Naive thymus-derived CD8-positive, alpha-beta T cell (primary cell): ENCODE measurements at places on chromosomes 7 and 10.

DNA sequence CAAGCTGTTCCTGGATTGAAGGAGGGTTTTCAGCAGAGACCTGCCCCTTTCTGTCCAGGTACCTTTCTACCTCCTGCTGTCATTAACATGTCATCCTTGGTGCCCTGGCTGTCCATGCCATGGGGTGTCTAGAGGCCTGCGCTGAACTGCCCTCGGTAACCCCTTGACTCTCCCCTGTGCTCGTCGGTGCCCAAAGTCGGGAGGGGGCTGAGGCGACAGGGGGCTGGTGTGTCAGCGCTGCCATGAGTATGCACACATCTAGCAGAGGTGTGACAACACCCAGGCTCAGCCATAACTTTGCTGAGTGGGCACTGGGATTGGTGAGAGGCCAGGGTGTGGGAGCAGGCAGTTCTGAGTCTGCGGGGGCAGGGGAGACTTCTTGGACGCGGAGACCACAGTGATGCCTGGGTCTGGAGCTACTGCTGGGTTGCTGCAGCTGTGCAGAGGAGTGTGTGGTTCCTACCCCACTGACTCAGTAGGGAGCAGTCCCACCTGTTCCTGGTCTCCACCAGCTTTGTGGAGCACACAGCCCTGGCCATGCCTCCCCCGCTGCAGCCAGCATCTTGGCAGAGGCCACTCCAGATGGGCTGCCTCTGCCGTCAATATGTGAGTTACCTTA lies 376.2 kb upstream of the SEMA3C start:
- H3K27ac ChIP-seq = no peak overlapping the region
- no peaks in the 10 kb centered on the region for H3K36me3 ChIP-seq
- no peak for DNase-seq
- H3K4me1 ChIP-seq = no peaks in the 10 kb centered on the region
- H3K4me3 ChIP-seq = no peak overlapping the region

- no peak overlapping the region for H3K4me3 ChIP-seq
- DNase-seq = no peak
- no peak overlapping the region for H3K27ac ChIP-seq
- no peaks in the 10 kb centered on the region for H3K27me3 ChIP-seq
- H3K4me1 ChIP-seq = peaks cover 5% of the 10 kb centered on the region
- no peaks in the 10 kb centered on the region for H3K36me3 ChIP-seq
Observed at GRCh38 chr10:53023411-53023810, 250.8 kb upstream of the MBL2 start.

DNA sequence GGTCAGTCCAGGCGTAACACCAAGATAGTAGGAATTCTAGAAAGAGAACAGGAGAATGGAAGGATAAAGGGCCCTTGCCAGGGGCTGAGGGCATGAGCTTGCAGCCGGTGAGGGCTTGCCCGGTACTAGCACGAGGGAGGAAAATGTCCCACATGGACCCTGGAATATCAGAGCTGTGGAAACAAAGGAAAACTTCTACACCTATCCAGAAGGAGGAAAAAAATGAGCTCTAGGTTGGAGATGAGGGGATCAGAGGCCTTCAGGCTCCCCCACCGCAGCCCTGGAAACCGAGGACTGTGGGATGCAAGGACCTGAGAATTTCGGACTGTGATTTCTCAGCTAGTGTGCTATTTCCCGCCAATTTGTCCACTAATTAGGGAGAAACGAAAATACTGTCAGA lies 22.1 kb downstream of the RAMP3 start:
- no peaks in the 10 kb centered on the region for H3K36me3 ChIP-seq
- H3K4me1 ChIP-seq = peaks cover 2% of the 10 kb centered on the region
- H3K27ac ChIP-seq = no peak overlapping the region
- no peak overlapping the region for H3K4me3 ChIP-seq
- H3K27me3 ChIP-seq = peaks cover 22% of the 10 kb centered on the region

- no peak overlapping the region for H3K27ac ChIP-seq
- no peaks in the 10 kb centered on the region for H3K36me3 ChIP-seq
- DNase-seq = no peak
- H3K27me3 ChIP-seq = no peaks in the 10 kb centered on the region
Observed at GRCh38 chr10:4181621-4182049, 396.6 kb upstream of the KLF6 start.

DNA sequence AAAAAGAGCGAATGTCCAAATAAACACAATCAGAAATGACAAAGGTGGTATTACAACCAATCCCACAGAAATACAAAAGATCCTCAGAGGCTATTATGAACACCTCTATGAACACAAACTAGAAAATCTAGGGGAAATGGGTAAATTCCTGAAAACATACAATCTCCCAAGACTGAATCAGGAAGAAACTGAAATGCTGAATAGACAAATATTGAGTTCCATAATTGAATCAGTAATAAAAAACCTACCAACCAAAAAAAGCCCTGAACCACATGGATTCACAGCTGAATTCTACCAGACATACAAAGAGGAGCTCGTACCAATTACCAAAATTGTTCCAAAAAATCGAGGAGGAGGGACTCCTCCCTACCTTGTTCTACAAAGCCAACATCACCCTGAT lies 56.1 kb upstream of the ZNF800 start:
- H3K4me1 ChIP-seq = peaks cover 25% of the 10 kb centered on the region
- H3K4me3 ChIP-seq = no peak overlapping the region
- H3K36me3 ChIP-seq = no peaks in the 10 kb centered on the region

DNA sequence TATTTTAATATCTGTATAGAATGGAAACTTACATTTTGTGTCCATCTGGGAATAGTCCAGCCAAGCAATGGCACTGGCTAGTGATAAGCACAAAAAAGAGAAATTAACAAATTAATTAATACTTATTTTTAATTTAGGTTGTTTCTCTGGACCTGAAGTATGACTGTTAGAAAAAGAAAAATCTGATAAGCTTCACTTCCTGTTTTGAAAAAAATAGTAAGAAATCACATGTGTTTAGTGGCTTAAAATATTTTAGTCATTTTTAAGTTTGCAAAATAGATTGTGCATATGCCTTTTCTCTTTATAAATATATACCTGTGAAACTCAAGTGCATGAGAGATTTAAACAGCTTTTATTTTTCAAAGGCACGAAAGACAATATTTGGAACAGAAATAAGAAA lies 50.1 kb upstream of the CREB5 start:
- H3K36me3 ChIP-seq = peaks cover 13% of the 10 kb centered on the region
- H3K4me3 ChIP-seq = no peak overlapping the region
- peaks cover 2% of the 10 kb centered on the region for H3K27me3 ChIP-seq

- H3K27ac ChIP-seq = no peak overlapping the region
- DNase-seq = no peak
- H3K27me3 ChIP-seq = no peaks in the 10 kb centered on the region
- H3K4me1 ChIP-seq = no peaks in the 10 kb centered on the region
Observed at GRCh38 chr7:145599376-145599775, 517.2 kb upstream of the CNTNAP2 start.

GRCh38 chr7:233249-234035 lies 41.1 kb downstream of the FAM20C start:
- H3K4me3 ChIP-seq = no peak overlapping the region
- H3K36me3 ChIP-seq = no peaks in the 10 kb centered on the region
- no peak for DNase-seq
- no peaks in the 10 kb centered on the region for H3K4me1 ChIP-seq

DNA sequence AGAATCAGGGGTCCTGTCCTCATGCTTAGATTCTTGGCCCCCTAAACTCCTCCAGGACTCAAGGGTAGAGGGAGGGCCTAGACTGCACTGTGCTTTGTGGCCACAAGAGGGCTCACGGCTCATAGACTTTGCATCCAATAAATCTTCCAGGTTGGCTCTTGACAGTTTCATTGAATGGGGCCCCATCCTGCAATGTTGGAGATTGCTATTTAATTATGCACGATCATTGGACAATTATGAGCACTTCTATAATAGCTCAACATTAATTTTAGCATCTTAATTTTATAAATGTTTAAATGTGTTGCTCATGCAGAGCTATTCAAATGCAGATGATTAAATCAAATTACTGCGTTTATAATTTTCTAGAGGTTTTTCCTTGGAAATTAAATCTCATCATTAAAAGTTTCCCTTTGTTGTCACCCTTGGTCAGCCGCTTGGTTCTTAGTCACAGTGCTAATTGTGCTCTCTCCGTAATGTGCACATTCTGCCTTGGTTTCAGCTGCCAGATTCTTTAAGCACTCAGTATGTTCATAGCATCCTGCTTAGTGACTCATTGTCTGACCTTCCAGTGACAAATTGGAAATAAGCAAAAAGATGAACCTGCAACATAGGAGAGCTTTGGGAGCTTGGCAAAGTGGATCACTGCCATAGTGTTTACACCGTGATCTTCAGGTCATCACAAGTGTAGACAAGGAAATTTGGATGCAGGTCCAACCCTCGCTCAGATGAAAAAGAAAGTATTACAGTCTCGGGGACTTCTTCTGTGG lies 33.4 kb upstream of the PLPP4 start:
- DNase-seq = no peak
- H3K36me3 ChIP-seq = peaks cover 1% of the 10 kb centered on the region
- H3K27me3 ChIP-seq = no peaks in the 10 kb centered on the region
- no peak overlapping the region for H3K4me3 ChIP-seq
- no peaks in the 10 kb centered on the region for H3K4me1 ChIP-seq

DNA sequence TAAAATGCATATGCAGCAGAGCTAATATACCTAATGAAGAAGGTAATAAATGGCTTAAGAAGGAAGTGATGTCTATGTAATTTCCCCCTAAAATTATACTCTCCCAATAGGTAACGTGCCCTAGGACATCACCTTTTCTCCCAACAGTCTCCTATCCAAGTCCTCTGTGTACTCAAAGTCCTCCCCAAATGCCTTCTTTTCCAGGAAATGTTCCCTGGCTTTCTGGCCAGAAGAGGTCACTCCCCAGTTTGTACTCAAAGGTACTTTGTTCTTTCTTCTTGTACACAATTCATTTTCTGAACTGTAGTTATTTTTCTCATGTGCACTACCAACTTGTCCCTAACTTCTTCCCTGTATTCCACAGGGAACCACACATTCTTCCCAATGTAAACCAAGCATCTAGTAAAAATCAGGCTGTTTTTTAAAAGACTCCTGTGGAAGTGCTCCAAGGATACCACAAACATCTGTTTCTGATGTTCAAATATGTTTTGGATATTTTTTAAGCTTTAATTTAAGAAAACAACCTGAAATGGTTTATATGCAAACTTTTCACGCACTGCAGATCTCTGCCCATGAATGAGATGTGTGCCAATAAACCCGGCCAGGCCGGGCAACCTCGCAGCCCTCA lies 262.3 kb upstream of the KLF14 start:
- H3K4me1 ChIP-seq = peaks cover 70% of the 10 kb centered on the region
- no peaks in the 10 kb centered on the region for H3K27me3 ChIP-seq
- DNase-seq = no peak
- H3K27ac ChIP-seq = peak overlapping the region; percentile 87

DNA sequence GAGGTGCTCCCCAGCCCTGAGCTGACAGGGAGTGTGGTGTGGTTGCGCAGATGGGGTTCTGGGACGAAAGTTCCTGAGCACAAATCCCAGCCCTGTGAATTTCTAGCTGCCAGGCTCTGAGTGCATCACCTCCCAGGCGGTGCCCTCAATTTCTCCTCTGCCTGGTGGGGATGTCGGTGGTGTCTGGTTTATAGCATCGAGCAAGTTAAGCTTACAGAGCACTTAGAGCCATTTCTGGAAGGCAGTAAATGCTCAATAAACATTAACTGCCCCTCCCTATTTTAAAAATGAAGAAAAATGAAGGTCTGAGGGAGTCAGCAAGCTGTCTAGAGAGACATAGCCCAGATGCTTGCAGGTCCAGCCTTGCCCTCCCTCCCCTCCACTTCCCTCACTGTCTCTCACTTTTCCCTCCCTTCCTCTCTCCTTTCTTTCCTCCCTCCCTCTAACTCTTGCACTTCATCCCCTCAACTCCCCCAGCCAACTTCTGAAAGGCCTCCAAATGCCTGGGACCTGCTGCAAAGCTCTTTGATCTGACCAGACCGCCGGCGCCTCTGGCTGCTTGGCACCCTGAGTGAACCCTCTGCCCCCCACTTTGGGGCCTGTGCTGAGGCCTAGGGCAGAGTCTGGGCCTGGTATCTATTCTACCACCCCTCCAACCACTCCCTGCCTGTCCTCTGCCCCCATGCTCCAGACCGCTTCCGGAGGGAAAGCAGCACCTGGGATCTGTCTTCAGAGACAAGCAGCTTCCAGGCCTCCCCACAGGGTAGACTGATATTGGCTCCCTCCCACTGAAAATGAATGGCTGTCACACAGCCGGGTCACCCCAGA lies 438.3 kb downstream of the RPS24 start:
- no peaks in the 10 kb centered on the region for H3K4me1 ChIP-seq
- H3K36me3 ChIP-seq = no peaks in the 10 kb centered on the region
- no peak for DNase-seq
- H3K27ac ChIP-seq = no peak overlapping the region
- H3K4me3 ChIP-seq = no peak overlapping the region

- no peaks in the 10 kb centered on the region for H3K4me1 ChIP-seq
- no peak for DNase-seq
- H3K4me3 ChIP-seq = no peak overlapping the region
- H3K27ac ChIP-seq = no peak overlapping the region
Observed at GRCh38 chr7:53191191-53191695, 155.8 kb downstream of the POM121L12 start.

DNA sequence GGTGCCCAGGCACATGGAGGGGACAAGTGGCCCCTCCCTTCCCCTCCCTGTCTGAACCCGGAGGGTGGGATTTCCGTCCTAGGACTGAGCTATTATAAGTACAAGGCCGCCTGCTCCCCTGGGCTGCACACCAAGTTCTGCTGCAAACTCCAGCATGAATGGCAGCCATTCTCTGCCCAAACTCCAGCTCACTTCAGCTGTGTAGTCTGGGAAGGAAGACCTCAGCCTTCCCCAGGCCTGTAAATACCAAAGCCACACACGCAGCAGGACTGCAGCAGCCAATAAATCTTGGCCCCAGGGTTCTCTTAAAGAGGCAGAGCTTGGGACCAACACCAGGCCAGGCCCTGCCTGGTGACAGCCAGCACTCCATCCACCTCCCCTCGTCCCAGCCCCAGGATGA lies 291.3 kb upstream of the ZMIZ1 start:
- H3K4me3 ChIP-seq = no peak overlapping the region
- H3K36me3 ChIP-seq = no peaks in the 10 kb centered on the region
- no peak for DNase-seq
- H3K27me3 ChIP-seq = no peaks in the 10 kb centered on the region

DNA sequence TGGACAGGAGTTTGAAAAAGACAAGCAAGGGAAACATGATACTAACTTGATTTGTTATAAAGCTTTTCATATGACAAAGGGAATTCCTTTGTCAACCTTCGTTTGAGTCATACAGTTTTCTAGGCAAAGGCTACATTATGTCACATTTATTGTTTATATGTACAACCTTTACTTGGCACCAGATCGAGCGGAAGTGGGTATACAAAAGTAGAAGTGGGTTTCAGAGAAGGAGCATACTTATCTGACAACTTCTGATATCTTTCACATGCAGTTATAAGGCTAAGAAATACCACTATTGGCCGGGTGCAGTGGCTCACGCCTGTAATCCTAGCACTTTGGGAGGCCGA lies 11.0 kb downstream of the STMP1 start:
- no peak for DNase-seq
- H3K4me1 ChIP-seq = peaks cover 34% of the 10 kb centered on the region
- H3K4me3 ChIP-seq = no peak overlapping the region
- no peak overlapping the region for H3K27ac ChIP-seq

- peak overlapping the region; percentile 57 for H3K27ac ChIP-seq
- H3K4me3 ChIP-seq = peak overlapping the region; percentile 87
- H3K36me3 ChIP-seq = peaks cover 3% of the 10 kb centered on the region
- H3K4me1 ChIP-seq = peaks cover 5% of the 10 kb centered on the region
- peaks cover 30% of the 10 kb centered on the region for H3K27me3 ChIP-seq
Observed at GRCh38 chr10:115092258-115092554, 959 bp upstream of the ATRNL1 start.

GRCh38 chr10:124357561-124357885 lies 61.2 kb downstream of the OAT start:
- no peak overlapping the region for H3K4me3 ChIP-seq
- H3K27ac ChIP-seq = no peak overlapping the region
- H3K36me3 ChIP-seq = peaks cover 20% of the 10 kb centered on the region
- peaks cover 13% of the 10 kb centered on the region for H3K4me1 ChIP-seq
- H3K27me3 ChIP-seq = peaks cover 2% of the 10 kb centered on the region
- no peak for DNase-seq
